Activated effector memory CD4-positive, alpha-beta T cell treated with Interleukin-2 at 50 U/mL for 16 hours (primary cell): ENCODE measurements at places on chromosomes 6 and 20.

GRCh38 chr6:44869321-44869897 is 458.7 kb upstream of the RUNX2 start:
- no peak for DNase-seq

DNA sequence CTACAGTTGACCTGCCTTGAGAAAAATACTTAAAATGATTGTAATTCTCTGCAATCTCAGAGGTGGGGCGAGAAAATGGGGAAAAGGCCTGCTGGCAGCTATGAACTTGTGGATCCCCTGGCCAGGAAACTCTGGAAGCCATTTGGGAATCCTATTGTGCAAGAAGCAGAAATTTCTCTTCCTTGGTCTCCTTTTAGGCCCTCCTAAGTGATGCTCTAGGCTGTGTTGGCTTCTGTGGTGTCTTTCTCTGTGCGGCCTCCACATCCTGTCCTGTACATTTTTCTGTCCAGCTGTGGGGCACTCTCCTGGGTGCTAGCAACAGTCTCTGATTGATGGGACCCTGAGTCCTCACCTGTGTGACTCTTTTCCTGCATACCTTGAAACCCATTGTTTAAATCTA is 290.9 kb downstream of the FARS2 start:
- no peak for DNase-seq

DNA sequence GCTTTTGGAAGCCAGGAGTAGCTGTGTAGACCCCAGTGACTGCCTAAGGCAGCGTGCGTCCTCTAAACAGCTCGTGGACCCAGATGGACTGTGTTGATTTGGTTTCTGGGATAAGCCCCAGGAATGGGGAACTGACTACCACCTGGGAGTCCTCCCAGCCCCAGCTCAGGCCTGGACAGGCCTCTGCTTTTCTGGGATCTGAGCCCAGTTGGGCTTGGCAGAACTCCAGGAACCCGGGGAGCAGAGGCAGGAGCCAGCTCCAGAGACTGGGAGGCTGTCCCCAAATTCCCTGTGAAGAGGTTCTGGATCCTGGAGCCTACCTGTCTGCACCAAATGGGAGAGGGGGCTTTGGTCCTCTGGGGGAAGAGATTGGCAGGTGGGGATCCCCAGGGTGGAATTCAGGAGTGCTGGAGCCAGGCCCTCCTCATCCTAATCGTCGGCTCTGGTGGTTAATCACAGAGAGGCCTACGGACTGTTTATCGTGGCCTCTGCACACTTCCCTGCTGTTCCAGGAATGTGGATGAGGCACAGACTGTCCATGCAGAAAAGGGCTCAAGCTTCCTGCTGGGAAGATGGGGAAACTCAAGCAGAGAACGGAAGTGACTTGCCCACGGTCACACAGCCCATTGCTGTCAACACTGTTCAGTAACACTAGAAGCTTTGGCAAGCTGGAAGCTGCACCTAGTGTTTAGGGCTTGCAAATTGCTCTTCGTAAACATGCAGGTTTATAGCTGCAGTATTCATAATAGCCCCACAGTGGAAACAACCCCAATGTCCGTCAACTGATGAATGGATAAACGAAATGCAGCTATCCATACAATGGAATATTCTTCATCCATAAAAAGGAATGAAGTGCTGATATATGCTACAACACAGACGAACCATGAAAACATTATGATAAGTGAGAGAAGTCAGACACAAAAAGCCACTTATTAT is 100.6 kb downstream of the KCNB1 start:
- no peak for DNase-seq

GRCh38 chr6:8243475-8243874 is 141.1 kb upstream of the EEF1E1 start:
- DNase-seq, result no peak

- DNase-seq, result no peak
These were observed 80.3 kb downstream of the ZDHHC14 start for GRCh38 chr6:157461000-157461915.

DNA sequence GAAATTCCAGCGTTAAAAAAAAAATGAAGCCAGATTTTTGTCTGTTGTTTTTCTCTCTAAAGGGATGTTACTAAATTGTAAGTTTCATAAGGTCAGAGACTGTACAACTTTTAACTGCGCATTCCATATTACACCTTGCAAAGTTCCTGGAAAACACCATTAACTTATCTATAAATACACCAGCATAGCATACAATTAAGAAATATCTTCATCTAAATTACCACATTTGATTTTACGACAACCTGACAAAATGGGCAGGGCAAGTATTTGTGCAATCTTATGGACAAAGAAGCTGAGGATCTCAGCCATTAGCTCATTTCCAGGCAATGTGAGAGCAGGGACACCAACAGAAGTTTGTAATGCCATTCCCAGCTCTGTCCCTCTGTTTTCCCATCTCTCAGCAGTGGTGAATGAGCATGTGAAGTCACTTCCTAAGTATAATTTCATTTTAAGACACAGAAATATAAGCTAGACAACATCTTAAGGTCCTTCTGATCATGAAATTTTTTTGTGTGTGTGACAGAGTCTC is 12.9 kb upstream of the GCM1 start:
- DNase-seq, result no peak

DNA sequence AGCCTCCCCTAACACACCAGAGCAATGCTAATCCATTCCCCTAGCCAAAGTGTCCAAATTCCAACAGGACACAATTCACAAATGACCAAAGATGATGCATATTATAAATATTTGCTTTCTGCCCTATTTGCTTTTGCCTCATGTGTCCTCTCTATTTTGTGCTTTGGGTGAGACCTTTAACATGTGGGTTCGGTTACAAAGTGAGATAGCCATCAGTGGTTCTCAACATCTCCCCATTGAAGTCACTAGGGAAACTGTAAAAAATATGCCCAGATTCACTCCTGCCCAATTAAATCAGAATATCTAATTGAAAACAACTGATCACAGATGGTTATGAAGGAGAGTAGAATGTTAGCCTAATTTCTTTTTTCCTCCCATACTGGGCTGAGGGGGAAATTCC is 159.2 kb downstream of the MTFR2 start:
- DNase-seq, result no peak

GRCh38 chr20:61765081-61765870 is 300.4 kb downstream of the TAF4 start:
- DNase-seq, result no peak

- no peak for DNase-seq
These were observed 13.0 kb downstream of the CUL7 start for GRCh38 chr6:43040542-43041257.

DNA sequence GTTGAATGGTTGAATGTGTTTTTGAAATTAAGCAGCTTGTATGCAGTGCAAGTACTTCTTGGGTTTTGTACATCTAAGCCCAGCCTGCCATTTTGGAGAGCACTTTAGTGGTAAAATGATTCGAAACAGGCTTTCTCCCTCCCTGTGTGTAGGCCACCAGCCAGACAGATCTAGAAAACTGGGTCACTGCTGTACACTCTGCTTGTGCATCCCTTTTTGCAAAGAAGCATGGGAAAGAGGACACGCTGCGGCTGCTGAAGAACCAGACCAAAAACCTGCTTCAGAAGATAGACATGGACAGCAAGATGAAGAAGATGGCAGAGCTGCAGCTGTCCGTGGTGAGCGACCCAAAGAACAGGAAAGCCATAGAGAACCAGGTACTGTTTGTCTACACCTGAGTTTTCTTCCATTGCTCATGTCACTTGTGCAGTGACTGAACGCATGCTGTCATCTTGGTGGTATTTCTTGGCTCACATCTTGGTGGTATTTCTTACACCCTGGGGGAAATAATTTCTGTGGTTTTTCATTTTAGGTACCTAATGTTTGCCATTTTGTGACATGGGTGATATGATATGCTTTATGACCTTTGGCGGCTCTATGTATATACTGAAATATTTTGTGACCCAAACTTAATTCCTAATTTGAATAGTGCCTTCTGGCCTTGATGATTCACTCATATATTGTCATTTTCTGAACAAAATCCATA is 115.7 kb upstream of the CLDN20 start:
- DNase-seq, result no peak

DNA sequence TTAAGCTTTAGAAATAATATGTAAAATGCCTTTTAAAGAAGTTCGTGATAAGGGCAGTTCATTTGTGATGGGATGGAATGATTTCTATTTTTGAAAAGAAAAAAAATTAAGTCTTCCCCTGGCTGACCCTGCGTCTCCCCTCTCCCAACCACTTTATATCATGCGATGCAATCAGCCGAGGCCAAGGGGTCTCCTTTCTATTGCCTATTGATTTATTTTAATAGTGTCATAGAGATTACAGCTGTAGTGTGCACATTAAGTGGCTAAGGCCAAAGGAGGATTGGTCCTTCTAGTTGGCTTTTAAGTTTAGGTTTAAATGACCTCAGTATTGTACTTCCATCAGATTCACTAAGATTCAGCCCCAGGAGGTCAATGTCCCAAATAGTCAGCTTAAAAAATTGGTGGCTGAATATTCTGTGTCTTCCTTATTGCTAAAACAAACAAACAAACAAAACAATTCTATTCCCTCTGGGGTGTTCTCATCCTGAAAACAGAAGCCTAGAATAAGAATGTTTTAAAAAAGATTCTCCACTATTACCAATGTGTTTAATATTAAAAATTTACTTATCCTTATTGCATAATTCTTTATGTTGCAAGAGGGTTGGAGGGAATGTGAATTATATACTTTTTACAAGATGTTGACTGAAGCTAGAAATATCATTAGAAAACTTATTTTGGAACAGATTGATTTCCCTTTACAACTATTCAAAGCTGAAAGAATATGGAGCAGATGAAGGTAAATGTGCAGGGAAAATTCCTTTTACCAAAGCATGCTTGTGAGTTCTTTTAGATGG is 359.1 kb downstream of the SAMD5 start:
- DNase-seq, result no peak

DNA sequence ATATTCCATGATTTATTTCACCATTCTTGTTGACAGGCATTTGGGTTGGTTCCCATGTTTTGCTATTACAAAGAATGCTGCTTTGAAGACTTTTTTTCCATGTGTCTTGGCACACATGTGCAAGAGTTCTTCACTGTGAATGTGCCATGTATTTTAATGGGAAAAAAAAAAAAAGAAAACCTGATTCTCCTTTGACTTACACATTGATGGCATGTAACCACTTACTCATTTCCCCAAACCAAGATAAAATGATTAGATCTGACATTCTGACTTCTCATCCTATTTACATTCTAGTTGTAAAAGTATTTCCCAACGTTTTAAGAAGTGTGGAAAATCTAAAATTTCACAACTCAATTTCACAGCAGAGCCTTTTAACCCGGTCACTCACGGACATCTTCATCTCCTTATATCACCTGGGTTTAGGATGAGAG is 4.4 kb downstream of the CAP2 start:
- DNase-seq, result no peak

- no peak for DNase-seq
These were observed 8.0 kb downstream of the SLC17A3 start for GRCh38 chr6:25866011-25866410.

GRCh38 chr6:79586548-79586947 is 44.6 kb upstream of the SH3BGRL2 start:
- no peak for DNase-seq

DNA sequence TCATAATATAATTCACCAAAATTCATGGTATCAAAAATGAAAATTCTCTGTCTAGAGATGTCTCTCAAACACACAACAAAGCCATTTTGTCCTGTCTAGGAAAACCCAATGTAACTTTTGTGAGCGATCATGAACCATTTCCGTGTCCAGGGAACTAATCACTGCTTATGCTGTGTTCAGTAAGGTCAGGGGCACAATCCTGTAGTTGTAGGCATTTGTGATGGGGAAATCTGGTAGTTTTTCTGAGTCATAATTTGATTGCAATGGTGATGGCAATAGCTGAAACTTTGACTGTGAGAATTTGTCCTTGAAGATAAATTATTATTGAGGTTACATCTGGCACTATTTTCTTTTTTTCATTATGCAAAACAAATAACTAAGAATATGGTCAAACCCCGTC is 21.0 kb upstream of the GCLC start:
- no peak for DNase-seq

DNA sequence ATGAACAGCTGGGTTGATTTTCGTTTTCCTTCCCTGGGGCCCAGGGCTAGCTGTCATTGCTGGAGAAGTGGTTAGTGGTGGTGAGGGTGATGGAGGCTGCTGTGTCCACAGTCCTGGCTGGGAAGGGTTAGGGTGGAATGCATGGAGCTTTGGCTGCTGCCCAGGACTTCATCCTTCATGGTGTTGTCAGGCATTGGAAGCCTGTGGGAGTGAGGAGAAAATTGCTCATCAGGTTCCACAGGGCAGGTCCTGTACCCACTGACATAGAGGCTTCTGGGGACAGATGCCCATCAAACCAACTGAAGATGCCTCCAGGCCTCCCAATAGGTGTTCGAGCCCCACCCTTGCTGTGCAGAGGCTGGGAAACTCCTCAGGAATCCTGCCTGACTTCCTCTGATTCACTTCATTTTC is 262.4 kb upstream of the SUPT3H start:
- DNase-seq, result no peak

DNA sequence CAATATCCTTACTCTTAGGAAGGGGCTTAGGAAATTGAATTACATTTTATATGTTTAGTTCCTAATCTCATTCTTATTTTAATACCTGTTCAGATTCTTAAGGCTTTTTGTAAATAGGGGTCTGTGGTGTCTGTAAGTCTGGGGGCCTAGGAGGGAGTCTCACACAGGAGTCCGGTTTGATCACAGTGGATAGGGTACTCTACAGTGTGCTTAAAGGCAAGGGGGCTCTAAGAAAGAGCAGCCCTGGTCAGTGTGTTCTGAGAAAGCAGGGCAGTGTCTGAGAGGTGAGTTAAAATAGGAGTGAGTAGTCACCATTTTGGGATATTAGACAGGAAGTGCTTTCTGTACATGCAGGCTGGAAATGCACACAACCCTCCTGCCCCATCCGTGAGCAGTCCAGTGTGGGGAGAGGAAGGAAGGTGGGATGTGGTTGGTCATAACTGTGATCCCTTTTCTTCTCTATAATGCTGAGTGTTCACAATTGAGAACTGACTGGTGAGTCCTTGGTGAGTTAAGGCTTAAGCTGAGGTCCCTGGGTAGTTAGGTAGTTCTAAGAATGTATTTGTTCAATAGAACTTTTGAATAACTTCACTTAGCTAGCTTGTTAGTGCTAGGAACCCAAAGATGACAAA is 50.0 kb downstream of the CDKAL1 start:
- no peak for DNase-seq

GRCh38 chr20:19851861-19852260 is 93.8 kb downstream of the RIN2 start:
- no peak for DNase-seq

- DNase-seq, result no peak
These were observed 224.5 kb downstream of the BCKDHB start for GRCh38 chr6:80330961-80331360.
